Stimulated activated CD4-positive, alpha-beta T cell treated with anti-CD3 and anti-CD28 coated beads, TNF-alpha, amount 100 ng/mL, for 24 hours (primary cell): ENCODE measurements at places on chromosomes 3 and 15.

DNA sequence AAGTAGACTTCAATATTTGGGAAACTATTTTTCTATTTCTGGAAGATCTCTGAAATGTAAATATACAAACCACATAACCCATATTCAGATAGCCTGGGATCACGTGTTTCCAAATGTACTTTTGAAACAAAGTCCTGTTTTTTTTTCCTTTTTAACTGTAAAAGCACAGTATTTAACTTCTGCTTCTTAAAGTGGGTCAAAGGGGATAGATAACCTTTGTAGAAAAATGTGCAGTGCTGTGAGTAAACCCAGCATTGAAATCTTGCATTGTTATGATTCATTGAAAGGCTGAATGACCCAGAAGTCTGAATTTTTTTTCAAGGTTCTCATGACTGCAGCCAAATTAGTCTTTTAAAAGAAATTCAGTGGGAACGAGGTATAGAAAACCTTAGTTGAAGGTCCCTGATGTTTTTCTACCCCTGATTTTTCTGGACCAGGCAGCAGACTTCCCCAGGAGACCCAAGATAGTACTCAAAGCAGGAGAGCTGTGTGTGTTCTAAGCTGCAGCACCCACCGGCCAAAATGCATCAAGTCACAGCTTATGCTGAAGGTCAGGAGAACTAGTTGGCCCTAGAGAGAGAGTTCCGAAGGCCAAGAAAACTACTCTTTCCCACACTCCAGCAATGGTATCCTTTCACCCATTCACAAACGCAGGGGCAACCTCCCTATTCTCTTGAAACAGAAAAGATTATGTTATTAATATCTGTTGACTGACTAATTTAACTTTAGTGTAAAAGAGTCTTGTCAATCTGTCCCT is 43.6 kb upstream of the APH1B start:
- no peak for DNase-seq

DNA sequence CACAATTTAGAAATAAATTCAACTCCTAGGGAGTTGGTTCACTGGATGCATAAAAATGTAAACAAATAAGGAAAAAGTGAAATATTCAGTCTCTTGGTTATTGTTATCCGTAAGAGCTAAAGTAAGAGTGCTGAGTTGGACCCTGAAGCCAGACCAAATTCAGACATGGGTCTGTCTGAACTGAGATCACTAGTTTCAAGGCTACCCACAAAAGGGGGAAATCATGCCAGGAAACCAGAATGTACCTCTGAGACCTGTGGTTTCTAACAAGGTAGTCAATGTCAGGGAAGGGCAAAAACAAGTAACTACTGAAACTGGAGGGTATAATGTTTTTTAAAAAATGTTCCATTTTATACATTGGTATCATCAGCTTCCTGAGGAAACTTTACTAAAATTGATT is 35.2 kb upstream of the GOLGA6L2 start:
- DNase-seq, result no peak

- DNase-seq, result peak; percentile 9
Measured at GRCh38 chr3:9398700-9399336, 1.4 kb downstream of the SETD5 start.

DNA sequence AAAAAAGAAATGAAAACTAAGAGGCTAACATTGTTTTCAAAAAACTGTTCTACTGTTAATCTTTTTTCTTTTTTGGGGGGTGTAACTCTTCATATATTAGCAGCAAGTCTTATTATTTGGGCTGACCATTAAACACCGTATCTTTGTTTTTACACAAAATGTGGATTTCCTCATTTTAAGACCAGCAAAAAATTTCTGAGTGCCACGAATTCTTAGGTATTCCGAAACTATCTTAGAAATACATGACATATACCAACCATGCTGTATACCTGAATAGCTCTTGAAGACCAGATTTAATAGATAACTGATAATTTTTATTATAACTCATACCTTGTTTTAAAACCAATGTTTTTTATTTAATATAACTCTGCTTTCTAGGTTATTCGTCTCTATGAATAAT is 620 bp upstream of the TTC23 start:
- no peak for DNase-seq

DNA sequence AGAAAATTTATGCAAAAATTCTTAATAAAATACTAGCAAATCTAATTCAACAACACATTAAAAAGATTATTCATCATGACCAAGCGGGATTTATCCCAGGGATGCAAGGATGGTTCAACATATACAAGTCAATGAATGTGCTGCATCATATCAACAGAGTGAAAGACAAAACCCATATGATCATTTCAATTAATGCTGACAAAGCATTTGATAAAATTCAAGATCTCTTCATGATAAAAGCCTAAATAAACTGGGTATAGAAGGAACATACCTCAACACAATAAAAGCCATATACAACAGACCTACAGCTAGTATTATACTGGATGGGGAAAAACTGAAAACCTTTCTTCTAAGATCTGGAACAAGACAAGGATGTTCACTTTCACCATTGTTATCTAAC is 89.7 kb downstream of the KBTBD8 start:
- no peak for DNase-seq
